Colonic mucosa (tissue), 4 donors: ENCODE measurements at places on chromosomes 6 and 20. TPM values are rescaled to one million over a fixed set of nuclear protein-coding genes. Genes with fewer than 3 reads are reported as not detected.

DNA sequence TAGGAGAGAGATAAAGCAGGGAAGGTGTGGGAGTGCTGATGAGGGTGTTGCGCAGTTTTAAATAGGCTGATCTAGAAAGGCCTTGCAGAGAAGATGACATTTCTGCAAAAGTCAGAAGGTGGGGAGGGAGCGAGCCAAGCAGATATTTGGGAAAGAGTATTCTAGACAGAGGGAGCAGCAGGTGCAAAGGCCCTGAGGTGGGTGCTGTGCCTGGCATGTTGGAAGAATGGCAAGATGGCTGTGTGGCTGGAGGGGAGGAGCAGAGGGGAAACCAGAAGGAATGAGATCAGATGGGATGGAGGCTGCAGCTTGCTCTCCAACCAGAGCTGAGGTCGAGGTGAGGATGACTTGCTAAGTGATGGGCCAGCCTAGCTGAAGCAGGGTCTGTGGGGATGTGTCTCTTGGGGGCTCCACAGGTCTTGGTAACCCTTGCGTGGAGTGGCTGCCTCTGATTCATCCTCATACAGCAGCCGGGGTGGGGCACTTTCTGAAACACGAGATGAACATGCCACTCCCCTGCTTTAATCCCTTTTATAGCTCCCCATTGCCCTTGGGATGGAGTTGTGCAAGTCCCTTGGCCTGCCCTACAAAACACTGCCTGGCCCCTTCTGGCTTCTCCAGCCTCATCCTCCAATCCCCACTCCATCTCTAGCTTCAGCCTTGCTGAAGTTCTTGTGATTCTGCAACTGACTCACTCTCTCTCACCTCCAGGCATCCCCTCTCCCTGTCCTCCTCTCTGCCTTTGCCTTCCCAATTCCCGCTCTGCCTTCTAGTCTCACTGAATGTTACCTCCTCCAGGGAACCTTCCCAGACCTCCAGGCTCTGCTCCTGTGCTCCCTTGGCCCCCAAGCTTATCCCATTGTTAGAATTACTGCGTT is 94.1 kb downstream of the CDH22 start:
- H3K27me3 ChIP-seq, result peaks cover 12% of the 10 kb centered on the region
- H3K36me3 ChIP-seq, result no peaks in the 10 kb centered on the region
- H3K27ac ChIP-seq, result no peak overlapping the region
- DNase-seq, result no peak
- no peaks in the 10 kb centered on the region for H3K4me1 ChIP-seq
- no peak overlapping the region for H3K4me3 ChIP-seq

DNA sequence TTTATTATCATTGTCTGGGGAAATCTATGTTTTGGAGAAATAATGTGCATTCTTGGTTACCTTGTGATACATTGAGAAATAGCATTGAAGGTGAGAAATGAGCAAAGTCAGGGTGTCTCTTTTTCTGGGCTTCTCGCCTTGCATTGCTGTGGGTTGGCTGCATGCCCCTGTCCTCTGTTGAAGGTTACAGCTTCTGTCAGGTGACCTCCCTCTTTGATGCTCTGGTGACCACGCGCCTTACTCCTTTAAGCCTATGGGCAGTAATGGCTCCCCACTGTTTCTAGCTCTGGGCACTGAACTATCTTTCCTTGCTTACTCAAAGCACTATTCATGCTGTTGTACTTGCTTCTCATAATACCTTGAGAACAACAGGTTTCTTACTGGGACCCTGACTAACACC is 14.6 kb downstream of the ADGRB3 start:
- no peak overlapping the region for H3K4me3 ChIP-seq
- no peaks in the 10 kb centered on the region for H3K27me3 ChIP-seq
- DNase-seq, result no peak
- H3K27ac ChIP-seq, result no peak overlapping the region

The BAG2 gene
- total RNA-seq, result 1.8 TPM

The DUSP22 gene
- total RNA-seq, result 24.5 TPM

The EPHA7 gene
- total RNA-seq, result 4.4 TPM

The FHL5 gene
- total RNA-seq, result 1.8 TPM

The SLC17A9 gene
- 23.1 TPM for total RNA-seq

The NR2E1 gene
- not detected for total RNA-seq

The DNAAF9 gene
- total RNA-seq, result 1.2 TPM
